GM12878 (cell line): ENCODE measurements at places on chromosomes 7 and 10.

- no peak for DNase-seq
- H3K27ac ChIP-seq, result no peak overlapping the region
- no peaks in the 10 kb centered on the region for H3K36me3 ChIP-seq
- no peak overlapping the region for H3K4me3 ChIP-seq
- no peaks in the 10 kb centered on the region; the same call in 1 of the 2 replicates for H3K4me1 ChIP-seq
These were observed 112.9 kb downstream of the KIF20B start for GRCh38 chr10:89814278-89814677.

DNA sequence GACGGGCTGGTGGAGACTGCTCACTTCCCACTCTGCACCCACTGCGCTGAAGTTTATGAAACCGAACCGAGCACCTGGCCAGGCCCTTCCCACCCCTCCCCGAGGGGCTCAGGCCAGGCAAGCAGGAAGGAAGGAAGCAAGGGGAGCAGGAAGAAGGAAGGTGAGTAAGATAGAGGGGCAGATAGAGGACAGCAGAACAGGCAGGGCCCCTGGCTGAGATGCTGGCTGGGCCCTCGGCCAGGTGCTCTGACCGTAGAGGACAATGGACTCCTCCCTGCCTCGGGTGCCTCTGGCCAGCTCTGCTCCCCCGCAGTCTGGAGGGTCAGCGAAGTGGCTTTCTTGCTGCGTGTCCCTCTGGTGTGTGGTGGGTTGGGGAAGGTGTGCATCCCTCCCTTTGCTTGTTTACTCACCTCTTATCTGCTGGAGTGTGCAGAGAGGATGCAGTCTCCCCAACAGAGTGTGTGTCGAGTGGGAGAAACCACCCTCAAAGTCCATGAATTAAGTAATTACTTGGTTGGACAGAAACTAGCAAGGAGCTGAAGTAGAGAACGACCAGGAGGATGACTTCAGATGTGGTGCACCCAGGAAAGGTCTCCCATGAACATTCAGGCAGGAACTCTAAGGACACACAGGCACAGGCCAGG lies 82.8 kb upstream of the PPP2R2D start:
- H3K4me3 ChIP-seq, result no peak overlapping the region
- no peaks in the 10 kb centered on the region for H3K4me1 ChIP-seq
- no peak for DNase-seq
- H3K27me3 ChIP-seq, result no peaks in the 10 kb centered on the region
- no peak overlapping the region for H3K27ac ChIP-seq

- H3K27me3 ChIP-seq, result no peaks in the 10 kb centered on the region
- no peaks in the 10 kb centered on the region for H3K4me1 ChIP-seq
- H3K27ac ChIP-seq, result no peak overlapping the region
- H3K4me3 ChIP-seq, result no peak overlapping the region
- no peak for DNase-seq
These were observed 264.2 kb downstream of the HPSE2 start for GRCh38 chr10:98971464-98971863.

GRCh38 chr7:135884495-135885232 lies 92.5 kb downstream of the MTPN start:
- no peak overlapping the region for H3K27ac ChIP-seq
- no peak for DNase-seq
- H3K36me3 ChIP-seq, result no peaks in the 10 kb centered on the region
- no peaks in the 10 kb centered on the region for H3K27me3 ChIP-seq
- H3K4me1 ChIP-seq, result no peaks in the 10 kb centered on the region

DNA sequence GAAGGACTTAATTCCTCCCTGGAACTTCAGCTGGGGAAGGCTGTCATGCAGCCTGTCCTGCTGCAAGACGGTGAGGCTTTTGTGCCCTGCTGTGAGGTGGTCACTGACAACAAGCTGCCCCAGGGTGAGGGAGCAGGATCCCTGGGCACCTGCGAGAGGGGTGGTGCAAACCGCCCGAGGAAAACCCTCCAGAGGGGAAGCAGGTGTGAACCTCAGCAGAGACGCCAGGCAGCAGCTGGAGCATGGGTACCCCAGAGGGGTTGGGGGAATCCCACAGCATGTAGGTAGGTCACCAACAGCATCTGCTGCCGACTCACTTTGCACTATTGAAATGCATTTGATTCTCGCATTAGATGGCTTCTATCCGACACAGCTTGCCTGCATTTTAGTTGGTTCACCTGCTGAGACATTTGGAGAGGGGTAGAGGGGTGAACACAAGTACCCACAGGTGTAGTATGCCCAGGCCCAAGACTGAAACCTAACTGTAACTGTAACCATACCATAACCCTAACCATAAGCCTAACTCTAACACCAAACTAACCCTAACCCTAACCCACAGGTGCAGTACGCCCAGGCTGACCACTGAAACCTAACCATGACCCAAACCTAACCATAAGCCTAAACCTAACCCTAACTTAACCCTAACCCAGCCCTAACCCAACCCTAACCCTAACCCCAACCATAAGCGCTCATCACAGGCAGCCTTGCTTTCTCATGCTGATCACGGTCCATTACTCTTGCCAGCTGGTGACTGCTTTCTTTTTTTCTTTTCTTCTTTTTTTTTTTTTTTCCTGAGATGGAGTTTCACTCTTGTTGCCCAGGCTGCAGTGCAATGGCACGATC lies 85.9 kb downstream of the ELFN1 start:
- peaks cover 13% of the 10 kb centered on the region; the same call in 1 of the 2 replicates for H3K4me1 ChIP-seq
- DNase-seq, result no peak
- H3K36me3 ChIP-seq, result no peaks in the 10 kb centered on the region

GRCh38 chr10:78605800-78606350 lies 462.9 kb upstream of the ZMIZ1 start:
- no peak overlapping the region for H3K4me3 ChIP-seq
- peaks cover 1% of the 10 kb centered on the region; the same call in 1 of the 2 replicates for H3K27me3 ChIP-seq
- H3K4me1 ChIP-seq, result no peaks in the 10 kb centered on the region
- no peaks in the 10 kb centered on the region for H3K36me3 ChIP-seq

DNA sequence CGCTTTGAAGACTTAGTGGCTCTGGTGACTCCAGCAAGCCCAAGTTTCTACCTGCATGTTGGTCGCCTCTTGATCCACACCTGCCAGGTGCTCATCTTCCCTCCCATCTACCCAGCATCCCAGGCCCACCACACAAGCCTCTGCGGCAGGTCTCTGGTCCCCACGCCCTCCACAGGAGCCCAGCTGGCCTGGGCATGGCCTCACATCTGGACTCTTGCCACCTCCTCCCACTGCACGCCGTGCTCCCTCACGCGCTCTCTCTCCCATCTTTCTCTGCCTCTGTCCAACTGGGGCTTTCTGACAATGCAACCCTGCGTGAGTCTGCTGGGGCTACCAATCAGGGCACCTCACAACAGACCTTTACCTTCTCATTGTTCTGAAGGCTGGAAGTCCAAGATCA lies 50.2 kb upstream of the FGFR2 start:
- H3K4me3 ChIP-seq, result no peak overlapping the region
- no peaks in the 10 kb centered on the region for H3K4me1 ChIP-seq
- H3K27ac ChIP-seq, result no peak overlapping the region

GRCh38 chr7:29548823-29549222 lies 14.8 kb upstream of the PRR15 start:
- H3K27ac ChIP-seq, result no peak overlapping the region
- no peak overlapping the region for H3K4me3 ChIP-seq
- peaks cover 1% of the 10 kb centered on the region; the same call in 1 of the 2 replicates for H3K27me3 ChIP-seq
- no peak for DNase-seq
- H3K36me3 ChIP-seq, result no peaks in the 10 kb centered on the region

DNA sequence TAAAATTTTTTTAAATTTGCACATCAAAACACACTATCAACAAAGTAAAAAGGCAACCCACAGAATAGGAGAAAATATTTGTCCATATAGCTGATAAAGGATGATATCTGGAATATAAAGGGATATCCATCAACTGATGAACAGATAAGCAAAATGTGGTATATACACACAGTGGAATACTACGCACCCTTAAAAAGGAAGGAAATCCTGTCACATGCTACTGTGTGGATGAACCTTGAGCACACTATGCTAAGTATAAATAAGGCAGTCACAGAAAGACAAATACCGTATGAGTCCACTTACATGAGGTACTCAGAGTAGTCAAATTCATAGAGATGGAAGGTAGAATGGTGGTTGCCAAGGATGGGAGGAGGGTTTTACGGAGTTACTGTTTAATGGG lies 37.7 kb downstream of the ARHGAP19 start:
- H3K27ac ChIP-seq, result no peak overlapping the region
- H3K4me1 ChIP-seq, result no peaks in the 10 kb centered on the region
- peaks cover 18% of the 10 kb centered on the region for H3K36me3 ChIP-seq
- H3K27me3 ChIP-seq, result no peaks in the 10 kb centered on the region
- no peak for DNase-seq

DNA sequence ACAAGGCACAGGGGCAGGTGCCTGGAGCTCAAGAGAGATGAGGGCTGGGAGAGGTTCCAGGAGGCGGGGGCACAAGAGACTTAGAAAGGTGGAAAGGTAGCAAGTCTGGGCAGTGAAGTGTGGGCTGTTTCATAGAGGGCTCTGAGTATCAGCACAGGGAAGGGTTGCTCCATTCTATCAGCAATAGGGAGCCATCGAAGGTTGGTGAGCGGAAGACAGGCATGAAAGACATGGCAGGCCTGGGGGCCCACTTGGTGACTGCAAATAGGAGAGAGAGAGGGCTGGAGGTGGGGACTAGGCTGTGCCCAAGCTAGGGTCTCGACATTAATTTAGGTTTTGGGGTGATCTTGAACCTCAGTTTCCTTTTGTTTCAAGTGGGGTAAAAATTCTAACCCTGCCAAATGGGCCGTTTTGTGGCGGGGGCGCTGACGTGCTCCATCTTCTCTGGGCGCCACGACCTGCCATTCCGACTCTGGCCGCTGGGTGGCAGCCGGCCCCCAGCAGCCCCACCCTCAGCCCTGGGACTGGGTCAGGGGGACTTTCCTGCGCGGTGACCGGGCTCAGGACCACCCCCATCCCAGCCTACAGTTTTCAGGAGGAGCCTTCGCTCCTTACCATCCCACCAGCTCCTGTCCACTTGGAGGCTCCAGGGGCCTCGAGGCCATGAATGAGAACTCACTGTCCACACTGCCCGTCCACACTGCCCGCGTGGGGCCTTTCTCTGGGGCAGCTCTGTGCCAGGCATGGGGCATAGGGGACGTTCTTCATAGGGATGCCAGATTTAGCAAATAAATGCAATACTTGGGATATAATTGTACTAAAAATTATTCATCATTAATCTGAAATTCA lies 37.2 kb upstream of the PCBD1 start:
- no peak for DNase-seq
- H3K27me3 ChIP-seq, result no peaks in the 10 kb centered on the region; the same call in 1 of the 2 replicates
- H3K4me1 ChIP-seq, result no peaks in the 10 kb centered on the region
- no peak overlapping the region for H3K4me3 ChIP-seq

- no peaks in the 10 kb centered on the region for H3K4me1 ChIP-seq
- no peak for DNase-seq
- no peaks in the 10 kb centered on the region for H3K36me3 ChIP-seq
- H3K27me3 ChIP-seq, result no peaks in the 10 kb centered on the region
These were observed 34.6 kb upstream of the ZNF273 start for GRCh38 chr7:64868499-64868898.

GRCh38 chr10:50536617-50537240 lies 87.0 kb downstream of the SGMS1 start:
- H3K4me3 ChIP-seq, result no peak overlapping the region
- no peaks in the 10 kb centered on the region for H3K36me3 ChIP-seq
- peaks cover 29% of the 10 kb centered on the region for H3K4me1 ChIP-seq
- no peak overlapping the region for H3K27ac ChIP-seq
- no peak for DNase-seq
- no peaks in the 10 kb centered on the region for H3K27me3 ChIP-seq

GRCh38 chr7:16817536-16817935 lies 12.7 kb upstream of the AGR2 start:
- H3K4me3 ChIP-seq, result no peak overlapping the region
- no peaks in the 10 kb centered on the region for H3K4me1 ChIP-seq
- H3K36me3 ChIP-seq, result no peaks in the 10 kb centered on the region
- H3K27ac ChIP-seq, result no peak overlapping the region

DNA sequence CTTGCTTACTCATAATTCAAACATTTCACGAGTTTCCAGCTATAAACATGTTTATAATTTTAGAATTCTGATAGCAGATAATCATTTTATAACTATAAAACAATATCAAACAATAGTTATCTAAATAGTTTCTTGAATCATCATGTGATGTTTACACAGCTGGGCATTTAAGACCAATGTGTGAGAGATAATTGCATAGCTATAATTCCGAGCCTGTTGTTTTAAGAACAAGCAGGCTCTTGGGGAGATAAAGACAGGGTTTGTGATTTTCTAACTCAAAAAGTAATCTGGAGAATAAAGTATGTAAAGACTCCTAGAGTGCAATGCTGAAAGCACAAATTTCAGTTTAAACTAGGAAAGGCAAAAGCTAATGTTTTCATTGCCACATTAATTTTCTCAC lies 331.2 kb downstream of the LRRTM3 start:
- H3K4me3 ChIP-seq, result no peak overlapping the region
- no peak overlapping the region for H3K27ac ChIP-seq
- H3K36me3 ChIP-seq, result no peaks in the 10 kb centered on the region

DNA sequence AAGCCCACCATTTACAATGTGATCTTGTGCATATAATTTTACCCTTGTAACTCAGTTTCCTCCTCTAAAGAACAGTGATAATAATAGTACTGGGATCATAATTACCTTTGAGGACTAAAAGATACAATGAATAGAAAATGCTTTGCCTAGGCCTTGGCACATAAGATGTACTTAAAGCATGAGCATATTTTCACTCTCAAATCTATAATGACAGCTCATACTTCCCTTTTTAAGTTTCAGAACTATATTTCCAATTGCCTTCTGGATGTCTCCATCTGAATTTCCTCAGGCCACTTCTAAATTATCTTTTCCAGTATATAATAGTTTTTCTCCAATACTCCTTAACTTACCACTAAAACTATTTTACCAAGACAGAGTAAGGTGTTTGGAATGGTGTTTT lies 13.3 kb upstream of the ITGB8 start:
- no peaks in the 10 kb centered on the region for H3K27me3 ChIP-seq
- H3K4me1 ChIP-seq, result no peaks in the 10 kb centered on the region
- H3K36me3 ChIP-seq, result no peaks in the 10 kb centered on the region
- DNase-seq, result no peak

DNA sequence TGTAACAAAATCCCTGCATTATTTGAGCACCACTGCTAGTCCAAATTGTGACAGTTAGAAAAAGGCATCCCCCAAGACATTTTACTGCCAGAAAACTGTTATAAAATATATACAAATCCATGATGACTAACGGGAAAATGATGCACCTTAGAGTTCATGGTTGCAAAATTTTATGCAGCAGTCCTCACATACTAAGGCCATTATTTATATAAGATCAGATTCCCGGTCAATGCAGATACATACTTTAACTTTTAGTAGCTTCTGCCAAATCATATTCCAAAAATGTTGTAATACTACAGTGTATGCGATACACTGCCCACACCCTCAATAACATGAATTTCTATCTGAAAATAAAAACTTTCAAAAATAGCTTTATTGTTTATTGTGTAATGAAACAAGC lies 239.9 kb upstream of the ZNF32 start:
- no peak overlapping the region for H3K4me3 ChIP-seq
- DNase-seq, result no peak
- 0 out of 2 replicates have a peak, but pooled peaks cover 4% of the 10 kb centered on the region for H3K27me3 ChIP-seq

- H3K4me1 ChIP-seq, result no peaks in the 10 kb centered on the region
- H3K36me3 ChIP-seq, result no peaks in the 10 kb centered on the region
- no peak overlapping the region for H3K27ac ChIP-seq
These were observed 148.7 kb upstream of the PPP2R2D start for GRCh38 chr10:131751827-131752775.
